Activated CD8-positive, alpha-beta memory T cell treated with anti-CD3 and anti-CD28 coated beads for 24 hours (primary cell): ENCODE measurements at places on chromosomes 2 and 18.

- DNase-seq, result no peak
Observed at GRCh38 chr2:3566806-3567205, 8.3 kb upstream of the RPS7 start.

- no peak for DNase-seq
Observed at GRCh38 chr2:26644188-26644835, 3.1 kb upstream of the CIB4 start.

- DNase-seq, result no peak
Observed at GRCh38 chr18:8757396-8757997, 52.1 kb downstream of the MTCL1 start.

DNA sequence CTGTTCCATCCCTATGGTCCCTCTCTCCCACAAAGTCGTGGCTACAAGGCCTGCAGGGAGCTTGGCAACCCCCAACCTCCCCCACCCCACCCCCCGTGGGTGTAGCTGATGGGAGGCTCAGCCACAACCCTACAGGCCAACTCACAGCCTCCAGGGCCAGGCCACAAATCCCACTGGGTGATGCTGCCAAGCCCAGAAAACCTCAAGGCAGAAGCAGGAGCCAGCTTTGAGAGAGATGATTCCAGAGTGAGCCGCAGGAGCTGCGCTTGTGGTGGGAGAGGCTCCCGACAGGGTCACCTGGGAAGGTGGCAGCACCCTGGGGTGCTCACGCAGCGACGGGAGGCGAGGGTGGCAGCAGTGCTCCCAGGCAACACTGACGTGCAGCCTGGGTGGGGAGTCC is 44.8 kb downstream of the ADCY3 start:
- DNase-seq, result no peak

- DNase-seq, result no peak
Observed at GRCh38 chr2:237464757-237465391, 22.2 kb upstream of the MLPH start.

DNA sequence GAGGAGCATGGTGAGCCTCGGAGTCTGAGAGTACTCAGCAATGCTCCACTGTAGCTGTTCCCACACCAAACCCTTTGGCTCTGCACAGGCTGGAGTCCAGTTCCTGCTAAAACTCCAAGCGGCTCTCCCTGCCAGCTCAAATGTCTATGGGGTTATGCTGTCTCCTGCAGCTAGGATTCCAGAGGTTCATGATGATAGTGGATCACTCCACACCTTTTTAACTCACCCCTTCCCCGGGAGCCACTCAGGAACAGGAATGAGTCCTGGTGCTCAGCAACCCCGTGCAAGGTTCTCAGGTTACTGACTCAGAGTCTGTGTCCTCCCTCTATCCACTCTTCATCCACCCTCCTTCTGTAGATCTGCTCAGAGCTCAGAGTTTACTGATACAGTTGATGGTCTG is 410.0 kb downstream of the CDH19 start:
- DNase-seq, result no peak

DNA sequence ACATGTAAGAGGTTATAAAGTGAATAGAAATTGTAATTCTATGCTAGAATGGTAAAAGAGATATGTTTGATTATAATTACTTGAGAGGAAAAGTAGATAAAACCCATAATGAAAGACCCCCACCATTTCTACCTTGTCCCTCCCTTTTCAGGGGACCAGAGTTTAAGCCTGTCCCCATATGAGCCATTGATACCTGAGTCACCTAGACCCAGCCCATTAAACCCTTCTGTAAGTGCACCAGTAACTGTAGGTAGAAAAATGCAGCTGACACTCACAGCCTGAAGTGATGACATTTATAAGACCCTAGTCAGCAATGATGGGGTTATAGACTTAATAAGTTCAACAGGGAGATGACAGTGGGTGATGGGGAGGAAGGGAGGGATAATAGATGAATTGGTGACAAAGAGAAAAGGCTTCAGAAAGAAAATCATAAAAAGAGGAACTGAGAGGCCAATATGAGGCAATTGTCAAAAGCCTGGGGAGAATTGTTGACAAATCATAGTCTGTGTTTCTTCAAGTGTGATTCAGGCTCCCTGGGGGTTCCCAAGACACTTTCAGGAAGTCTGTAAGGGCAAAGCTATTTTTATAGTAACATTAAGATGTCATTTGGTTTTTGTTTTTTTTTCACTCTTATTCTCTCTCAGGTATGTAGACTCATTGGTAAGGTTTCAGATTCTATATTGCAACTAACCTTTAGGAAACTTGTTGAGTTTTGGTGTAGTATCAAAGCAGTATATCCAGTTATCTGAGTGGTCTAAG is 544.2 kb downstream of the SATB2 start:
- no peak for DNase-seq

DNA sequence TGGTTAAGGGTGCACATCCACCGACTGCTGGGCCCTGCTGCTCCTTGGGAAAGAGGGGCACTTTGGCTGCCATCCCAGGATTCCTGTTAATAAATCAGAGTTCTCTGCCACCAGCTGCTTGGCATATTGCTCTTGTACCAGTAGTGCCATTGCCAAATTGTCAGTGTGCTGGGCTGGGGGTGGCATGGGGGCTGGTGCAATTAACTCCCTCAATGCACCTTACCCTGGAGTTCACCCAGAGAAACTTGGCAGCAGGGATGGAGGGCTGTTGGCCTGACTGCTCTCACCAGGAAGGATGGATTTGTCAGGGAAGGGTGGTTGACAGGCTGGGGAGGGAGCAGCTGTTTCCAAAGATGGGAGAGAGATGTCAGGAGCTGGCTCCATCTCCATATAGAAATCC is 94.6 kb upstream of the SKOR2 start:
- DNase-seq, result no peak

- no peak for DNase-seq
Observed at GRCh38 chr2:143425896-143426295, 296.7 kb downstream of the ARHGAP15 start.

DNA sequence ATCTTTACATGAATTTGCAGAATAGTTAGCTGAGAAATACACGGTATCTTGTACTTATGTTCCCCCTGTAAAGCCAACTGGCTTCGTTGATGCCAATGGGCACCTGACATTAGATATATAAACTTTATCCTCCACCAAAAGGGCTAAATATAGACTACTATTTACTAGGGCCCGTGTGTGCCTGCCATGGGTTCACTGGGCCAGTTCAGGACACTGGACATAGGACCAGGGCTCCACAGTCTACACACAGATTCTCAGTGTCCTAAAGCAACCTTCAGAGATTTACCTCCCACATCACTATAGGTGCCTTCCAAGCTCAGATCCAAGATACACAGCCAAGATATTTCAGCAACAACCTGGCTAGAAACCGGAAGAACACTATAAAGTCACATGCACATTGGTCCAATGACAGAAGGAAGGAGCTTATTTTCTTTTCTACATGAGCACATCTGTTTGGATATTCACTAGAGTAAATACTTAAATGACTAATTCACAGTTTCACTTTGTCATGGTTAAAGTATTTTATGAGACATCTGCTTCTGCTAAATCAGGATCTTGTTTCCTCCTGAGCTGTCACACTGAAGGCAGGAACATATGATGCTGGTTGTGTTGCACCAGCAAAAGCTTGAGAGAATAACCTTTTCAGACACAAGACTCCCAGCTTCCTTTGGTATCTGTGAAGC is 95.1 kb downstream of the MYO5B start:
- DNase-seq, result no peak

GRCh38 chr2:150483532-150483931 is 3.9 kb downstream of the RND3 start:
- no peak for DNase-seq

- no peak for DNase-seq
Observed at GRCh38 chr2:226873826-226874225, 38.0 kb downstream of the RHBDD1 start.

GRCh38 chr18:36331521-36331971 is 34.0 kb downstream of the FHOD3 start:
- DNase-seq, result no peak

DNA sequence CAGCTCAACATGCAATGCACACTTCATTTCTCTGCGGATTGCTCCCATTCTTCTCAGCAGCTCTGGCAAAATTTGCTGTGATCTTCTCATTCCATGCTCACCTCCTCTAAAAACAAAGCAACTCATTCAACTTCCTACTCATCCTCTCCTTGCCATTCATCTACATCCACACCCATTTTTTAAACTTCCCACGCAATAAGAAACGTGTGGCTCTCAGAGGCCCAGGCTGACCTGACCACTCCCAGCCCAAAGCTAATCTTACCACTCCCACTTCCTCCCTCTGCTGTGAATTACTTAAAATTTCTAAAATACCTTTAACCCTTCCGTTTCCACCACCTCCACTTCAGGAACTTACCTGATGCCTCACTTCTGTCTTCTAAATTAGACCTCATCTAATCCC is 15.2 kb downstream of the ABCB11 start:
- no peak for DNase-seq
